Activated CD4-positive, alpha-beta T cell treated with anti-CD3 and anti-CD28 coated beads, Interleukin-2, amount 50 U/mL, for 24 hours (primary cell): ENCODE measurements at places on chromosomes 6 and 20.

DNA sequence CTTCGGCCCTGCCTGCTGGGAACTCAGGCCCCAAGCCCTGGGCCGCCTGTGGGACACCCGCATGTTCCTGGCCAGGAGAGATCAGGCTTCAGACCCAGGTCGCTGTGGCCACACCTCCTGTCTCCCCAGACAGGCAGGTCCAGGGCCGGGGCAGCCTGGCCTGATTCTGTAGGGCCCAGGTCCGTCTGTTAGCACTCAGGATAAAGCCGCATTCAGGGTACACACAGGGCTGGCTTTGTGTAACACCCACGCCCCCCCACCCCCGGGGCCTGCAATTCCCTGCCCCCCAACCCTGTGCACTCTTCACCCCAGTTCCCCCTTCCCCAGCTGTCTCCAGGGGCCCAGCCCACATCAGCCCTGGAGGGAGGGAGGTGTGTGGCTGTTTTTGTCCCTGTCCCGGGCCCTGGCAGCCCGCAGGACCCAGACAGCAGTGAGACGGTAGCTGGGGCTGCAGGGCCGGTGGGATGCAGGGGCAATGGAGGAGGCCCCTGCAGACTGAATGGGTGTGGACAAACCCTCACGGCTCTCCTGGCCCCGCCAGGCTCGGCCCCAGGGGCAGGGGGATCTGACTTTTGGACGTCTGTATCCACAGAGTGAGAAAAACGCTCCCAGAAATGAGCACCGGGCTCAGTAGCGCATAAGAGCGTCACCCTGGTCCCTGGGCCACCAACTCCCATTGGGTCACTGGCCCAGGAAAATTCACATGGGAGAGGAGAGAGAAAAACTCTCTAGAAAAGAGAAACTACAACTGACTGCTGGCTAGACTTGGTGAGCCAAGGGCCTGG is 42.4 kb upstream of the ZBP1 start:
- DNase-seq = no peak

DNA sequence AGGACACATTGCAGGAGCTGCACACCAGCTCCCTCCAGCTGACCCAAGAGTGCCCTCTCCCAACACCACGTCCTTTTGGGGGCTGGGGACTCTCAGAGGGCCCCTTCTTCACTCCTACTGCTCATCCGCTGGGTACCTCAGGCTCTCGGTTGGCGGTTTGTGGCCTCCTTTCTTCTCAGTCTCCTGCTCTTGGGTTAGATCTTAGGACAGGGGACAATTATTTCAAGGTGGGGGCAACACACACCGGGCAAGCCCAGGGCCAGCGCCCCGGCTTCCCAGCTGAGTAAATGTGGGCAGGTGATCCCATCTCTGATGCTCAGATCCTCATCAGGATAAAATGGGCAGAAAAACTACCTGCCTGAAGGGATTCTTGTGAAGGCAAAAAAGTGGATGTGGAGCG is 1.1 kb downstream of the TCF15 start:
- DNase-seq = no peak

GRCh38 chr6:16956361-16956760 is 145.5 kb upstream of the STMND1 start:
- DNase-seq = no peak

DNA sequence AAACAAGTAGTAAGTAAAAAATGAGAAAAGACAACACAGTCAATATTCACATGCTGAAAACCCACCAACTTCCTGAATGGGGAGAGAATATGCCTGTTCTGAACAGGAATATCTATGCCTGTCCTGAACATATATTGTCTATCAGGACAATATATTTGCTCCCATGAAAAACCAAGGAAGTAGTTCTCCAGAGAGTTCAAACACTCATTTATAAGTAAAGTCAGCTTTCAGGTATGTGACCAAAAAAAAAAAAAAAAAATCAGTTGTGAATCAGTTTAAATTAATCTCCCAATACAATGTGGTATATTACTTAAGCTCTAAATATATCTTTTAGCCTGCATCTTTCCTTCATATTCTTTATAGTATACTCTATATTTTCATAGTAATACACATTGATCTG is 119.5 kb downstream of the MYB start:
- DNase-seq = no peak

DNA sequence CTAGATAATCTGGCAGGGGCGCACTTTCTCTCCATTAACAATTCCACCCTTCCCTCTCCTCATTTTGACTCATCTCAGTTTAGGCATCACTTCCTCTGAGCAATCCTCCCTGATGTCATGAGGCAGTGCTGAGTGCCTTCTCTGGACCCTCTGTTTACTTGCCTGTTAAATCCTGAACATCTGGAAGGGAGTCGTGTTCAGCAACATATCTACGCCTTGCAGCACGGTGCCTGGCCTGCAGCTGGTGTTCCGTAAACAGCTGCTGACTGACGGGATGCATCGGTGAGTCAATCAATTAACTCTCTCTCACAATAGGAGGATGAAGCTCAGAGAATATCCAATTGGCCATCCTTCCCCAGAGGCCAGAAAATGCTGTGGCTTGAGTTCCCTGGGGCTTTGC is 613.5 kb downstream of the PTPRT start:
- no peak for DNase-seq

DNA sequence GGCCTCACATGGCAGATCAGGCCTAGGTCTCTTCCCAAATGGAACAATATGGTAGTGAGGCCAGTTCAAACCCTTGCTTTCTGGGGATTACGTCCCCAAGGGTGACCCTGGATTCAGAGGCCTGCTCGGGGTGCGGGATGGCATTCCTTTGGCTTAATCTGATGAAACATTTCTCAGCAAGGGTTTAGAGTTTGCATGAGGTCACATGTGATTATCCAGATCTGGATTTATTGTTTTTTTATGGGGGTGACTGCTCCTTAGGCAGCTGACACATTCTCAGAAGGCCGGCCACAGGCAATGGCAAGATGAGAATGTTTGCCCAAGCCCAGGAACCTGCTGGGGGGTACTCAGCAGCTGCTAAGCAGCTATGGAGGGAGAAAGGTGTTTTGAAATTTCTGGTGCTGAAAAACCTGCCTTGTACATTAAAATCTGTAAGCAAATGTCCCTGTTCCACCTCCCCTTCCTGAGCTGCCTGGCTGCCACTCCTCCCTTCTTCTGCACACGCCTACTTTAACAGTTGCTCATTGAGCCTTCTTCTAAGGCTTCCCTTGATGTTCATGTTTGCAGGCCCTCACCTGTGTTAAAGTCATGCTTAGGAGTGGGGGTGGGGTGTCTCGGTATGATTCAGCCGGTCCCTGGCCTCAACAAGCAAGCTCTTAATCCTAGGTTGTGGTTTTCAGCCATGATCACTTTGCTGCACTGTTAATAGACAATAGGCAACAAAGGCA is 37.9 kb upstream of the FUCA2 start:
- no peak for DNase-seq

DNA sequence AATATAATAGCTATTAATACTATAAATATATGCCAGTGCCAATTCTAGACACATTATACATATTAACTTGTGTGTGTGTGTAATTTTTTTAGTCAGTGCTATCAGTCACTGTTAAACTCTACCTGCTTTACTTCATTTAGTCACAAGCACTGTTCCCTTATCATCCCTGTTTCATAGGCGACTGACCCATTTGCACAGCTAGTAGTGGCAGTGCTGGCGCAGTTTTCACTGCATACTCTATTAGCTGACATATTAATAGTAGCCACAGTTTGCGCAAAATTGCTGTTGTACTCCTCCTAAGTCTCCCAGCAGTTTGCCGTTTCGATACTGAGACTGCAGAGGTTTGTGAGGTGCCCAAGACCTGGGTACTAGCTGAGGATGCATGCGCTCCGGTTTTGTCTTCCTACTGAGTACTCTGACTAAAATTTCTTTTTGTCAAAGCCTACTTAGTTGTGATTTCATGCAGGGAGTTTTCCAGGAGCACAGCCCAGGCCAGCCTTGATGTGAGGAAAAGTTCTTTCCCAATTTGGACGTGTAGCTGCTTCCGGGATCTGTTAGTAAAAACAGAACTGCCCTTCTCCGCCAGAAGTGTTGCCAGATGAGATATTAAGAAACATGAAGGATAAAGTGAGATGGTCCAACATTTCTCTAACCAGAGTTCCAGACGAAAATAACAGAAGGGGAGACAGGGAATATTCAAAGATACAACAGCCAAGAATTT is 5.6 kb downstream of the BAG2 start:
- no peak for DNase-seq

DNA sequence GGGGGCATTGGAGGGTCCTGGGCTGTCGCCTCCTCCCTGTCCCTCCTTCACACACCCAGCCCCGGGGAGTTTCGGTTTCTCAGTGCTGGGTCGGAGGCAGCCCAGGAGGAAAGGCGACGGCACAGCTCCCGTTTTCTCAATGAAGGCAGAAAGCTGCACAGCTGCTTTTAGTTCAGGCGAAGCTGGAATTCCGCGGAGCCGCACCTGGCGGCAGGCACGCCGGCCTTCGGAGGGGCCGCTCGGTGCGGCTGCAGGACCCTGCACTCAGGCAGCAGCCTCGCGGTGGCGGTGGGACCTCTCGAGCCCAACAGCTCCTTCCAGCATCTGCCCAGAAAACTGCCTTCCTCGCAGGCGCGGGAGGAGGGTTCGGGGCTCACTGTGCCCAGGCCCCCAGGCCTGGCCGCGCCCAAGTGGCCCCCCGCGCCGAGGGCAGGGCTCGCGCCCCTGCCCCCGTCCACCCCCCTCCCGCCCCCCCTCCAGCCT is 4.6 kb downstream of the FOXQ1 start:
- DNase-seq = no peak
